ENCODE measurements at places on chromosomes 6 and 20.

DNA sequence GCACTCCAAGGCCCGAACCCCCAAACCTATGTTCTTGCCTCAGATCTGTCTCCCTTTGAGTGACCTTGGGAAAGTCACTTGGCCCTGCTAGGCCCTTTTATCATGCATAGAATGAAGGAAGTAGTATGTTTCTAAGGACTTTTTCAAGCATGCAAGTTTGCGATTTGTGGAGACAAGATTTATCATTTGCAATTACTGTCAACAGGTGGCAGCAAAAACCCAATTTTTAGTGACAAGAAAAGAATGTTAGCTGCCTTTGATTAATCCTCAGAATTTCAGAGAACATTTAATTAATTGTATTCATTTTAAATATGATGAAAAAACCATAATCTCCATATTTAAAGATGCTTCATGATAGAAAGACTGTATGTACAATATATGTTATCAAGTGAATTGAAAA is 28.3 kb upstream of the PREP start:
- no peak for DNase-seq

GRCh38 chr6:168638468-168639271 is 197.7 kb downstream of the SMOC2 start:
- DNase-seq, result no peak

GRCh38 chr20:19673575-19673974 is 84.5 kb upstream of the RIN2 start:
- DNase-seq, result no peak

DNA sequence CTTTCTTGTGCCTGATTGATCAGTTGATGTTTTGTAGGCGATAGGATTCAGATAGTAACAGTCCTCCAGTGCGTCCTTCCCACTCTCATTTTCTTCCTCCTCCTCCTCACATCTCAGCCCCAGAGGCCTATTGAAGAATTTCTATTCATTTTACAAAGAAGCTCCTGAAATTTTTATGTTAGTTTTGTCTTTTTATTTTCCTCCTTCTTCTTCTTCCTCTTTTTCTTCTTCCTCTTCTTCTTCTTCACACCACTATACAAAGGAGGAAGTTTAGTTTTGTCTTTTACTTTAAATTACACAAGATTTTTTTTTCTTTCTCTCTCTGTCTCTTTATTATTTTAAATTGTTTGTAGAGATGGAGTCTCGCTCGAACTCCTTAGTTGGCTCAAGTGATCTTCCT is 19.1 kb downstream of the BTN2A1 start:
- DNase-seq, result no peak

- DNase-seq, result no peak
Measured at GRCh38 chr20:57589728-57590484, 29.0 kb downstream of the PCK1 start.

DNA sequence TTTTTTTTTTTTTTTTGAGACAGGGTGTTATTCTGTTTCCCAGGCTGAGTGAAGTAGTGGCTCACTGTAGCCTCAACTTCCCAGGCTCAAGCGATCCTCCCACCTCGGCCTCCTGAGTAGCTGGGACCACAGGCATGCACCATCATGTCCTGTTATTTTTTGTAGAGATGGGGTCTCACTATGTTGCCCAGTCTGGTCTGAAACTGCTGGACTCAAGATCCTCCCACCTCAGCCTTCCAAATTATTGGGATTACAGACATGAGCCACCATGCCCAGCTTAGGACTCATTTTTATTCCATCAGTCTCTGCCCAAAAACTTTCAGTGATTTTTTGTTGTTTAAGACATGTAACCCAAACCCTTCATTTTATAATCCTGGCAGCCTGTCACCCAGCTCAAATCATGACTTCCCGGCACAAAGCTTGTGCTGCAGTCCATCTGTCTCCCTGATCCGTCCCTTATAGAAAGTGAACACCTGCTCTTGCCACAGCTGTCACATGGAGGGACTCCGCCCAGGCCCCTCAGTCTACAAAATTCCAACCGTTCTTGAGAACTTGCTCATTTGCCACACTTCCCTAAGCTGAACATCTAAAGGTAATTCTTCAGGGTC is 183.9 kb upstream of the JARID2 start:
- no peak for DNase-seq

Data from activated CD8-positive, alpha-beta memory T cell treated with anti-CD3 and anti-CD28 coated beads for 4 hours (primary cell).